Activated T-helper 17 cell treated with anti-CD3 and anti-CD28 coated beads, Interleukin-2, amount 50 U/mL, for 72 hours (primary cell): ENCODE measurements at places on chromosomes 2 and 18.

DNA sequence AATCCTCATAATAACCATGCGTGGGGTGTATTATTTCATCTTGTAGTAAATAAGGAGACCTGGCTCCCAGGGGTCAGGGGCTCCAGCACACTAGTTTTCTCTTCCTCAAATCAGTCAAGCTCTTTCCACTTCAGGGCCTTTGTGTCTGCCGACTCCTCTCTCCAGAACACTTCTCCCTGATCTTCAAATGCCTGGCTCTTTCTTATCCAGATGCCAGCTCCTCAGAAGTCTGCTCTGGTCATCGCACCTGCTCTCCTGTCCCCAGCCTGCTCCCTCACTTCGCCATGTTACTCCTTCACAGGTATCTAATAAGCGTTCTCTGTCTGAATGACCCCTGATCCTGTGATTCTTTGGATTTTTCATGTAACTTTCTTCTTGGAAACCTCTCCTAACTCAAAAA, 62.0 kb downstream of the GYPC start:
- ATAC-seq = no peak

DNA sequence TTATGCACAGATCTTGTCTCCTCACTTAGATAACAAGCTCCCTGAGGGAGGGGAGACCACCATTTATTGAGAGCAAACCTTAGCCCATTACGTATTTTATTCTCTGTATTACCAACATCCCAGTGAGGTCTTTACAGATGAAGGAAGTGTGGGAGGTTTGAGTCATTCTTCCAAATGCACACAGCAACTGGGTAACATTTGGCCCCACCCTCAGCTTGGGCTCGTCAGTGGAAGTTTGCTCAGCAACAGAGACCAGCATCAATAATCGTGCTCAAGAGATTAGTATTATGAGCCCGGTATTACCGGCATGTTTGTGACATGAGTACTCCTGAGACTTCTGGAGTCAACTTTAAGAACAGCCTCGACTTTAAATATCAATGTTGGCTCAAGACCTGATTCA, 168.6 kb downstream of the ETAA1 start:
- ATAC-seq = no peak

GRCh38 chr18:62659698-62660097, 55.6 kb upstream of the PHLPP1 start:
- ATAC-seq = peak; percentile 45

DNA sequence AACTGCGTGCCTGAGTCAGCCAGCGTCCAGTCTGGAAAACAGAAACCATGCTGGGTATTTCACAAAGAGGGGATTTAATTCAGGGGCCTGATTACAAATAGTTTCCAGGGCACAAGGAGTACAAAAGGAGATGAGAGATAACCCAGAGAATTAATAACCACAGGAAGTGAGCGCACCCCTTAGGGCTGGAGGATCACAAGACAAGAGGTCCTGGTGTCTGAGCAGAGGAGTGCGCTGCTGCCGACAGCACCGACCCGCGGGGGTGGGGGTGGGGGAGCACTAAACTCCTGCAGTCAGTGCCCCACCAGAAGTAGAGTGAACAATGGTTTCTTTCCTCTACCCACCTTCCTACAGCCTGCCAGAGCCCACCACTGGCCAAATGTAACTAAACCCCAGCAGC, 20.8 kb upstream of the MAL start:
- no peak for ATAC-seq

GRCh38 chr18:38972571-38972970, 1407.0 kb upstream of the CELF4 start:
- no peak for ATAC-seq

GRCh38 chr18:8987241-8987640, 115.3 kb upstream of the NDUFV2 start:
- ATAC-seq = no peak

- ATAC-seq = no peak
Observed at GRCh38 chr2:74011246-74011645, 26.5 kb downstream of the TET3 start.

DNA sequence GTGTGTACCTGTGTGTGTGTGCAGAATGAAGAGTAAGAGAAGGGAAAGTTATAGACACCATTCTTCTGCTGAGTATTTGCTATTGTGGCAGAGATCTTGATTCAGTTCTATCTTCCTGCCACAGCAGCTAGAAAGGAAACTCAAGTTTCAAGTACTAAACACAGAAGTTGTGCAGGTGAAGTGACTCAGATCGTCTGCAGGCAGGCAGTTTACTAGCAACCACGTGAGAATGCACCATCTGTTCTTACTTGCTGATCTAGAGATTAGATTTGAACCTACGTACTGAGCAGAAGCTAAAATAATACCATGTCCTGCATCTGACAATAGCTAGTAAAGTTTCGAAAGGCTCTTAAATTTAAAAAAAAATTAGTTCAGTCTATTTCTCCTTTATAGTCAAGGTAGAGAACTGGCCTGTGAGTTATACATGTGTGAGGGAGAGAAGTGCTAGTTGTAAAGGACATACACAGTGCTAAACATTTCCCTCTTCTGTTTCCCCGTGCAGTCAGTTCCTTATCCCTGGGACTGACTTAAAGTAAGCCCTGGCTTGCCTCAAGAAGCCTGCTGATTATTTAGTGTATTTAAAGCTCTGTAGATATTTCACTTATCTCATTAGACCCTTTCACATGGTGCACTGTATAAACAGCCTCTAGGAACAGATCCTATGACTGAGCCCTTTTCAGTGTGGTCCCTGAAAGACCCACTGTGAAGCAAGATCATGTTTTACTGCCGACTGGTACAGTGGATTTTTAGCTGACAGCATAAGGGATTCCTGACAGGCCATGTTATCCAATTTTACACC, 45.0 kb downstream of the SLC38A11 start:
- ATAC-seq = peak; percentile 77

DNA sequence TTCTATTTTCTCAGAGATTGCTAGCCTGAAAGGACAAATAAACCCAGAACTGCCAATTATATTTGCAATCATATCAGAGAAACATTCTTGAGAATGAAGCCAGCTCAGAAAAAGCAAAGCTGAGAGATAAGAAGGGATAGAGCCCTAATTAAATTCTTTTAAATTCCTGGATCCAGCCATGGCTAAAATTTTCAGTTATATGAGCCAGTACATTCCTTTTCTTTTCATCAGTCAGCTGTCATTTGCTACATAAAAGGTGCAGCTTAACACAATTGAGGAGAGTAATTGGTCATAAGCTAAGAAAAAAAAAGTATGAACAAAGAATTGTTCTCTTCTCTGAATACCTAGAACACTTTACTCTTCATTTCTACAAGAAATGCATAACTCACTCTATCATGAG, 303.5 kb upstream of the FIGN start:
- no peak for ATAC-seq

- ATAC-seq = no peak
Observed at GRCh38 chr2:173451118-173451517, 96.4 kb downstream of the CDCA7 start.

DNA sequence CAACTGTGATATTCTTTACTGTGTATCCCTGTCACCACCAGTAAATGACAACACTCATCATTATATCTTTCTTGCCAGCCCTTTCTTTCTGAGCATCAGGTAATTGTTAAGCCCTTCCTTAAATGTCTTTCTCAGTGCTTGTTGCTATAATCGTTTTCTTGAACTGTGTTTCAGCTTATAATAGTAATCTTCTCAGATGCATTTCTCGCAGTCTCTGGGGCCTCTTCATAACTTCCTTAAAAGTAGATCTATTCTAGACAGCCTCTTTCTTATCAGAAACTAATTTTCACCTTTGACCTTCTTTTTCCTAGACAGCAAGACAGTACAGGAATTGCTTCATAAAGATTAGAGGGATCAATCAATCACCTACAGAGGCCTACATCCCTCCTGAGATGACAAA, 648.1 kb downstream of the CPS1 start:
- no peak for ATAC-seq

DNA sequence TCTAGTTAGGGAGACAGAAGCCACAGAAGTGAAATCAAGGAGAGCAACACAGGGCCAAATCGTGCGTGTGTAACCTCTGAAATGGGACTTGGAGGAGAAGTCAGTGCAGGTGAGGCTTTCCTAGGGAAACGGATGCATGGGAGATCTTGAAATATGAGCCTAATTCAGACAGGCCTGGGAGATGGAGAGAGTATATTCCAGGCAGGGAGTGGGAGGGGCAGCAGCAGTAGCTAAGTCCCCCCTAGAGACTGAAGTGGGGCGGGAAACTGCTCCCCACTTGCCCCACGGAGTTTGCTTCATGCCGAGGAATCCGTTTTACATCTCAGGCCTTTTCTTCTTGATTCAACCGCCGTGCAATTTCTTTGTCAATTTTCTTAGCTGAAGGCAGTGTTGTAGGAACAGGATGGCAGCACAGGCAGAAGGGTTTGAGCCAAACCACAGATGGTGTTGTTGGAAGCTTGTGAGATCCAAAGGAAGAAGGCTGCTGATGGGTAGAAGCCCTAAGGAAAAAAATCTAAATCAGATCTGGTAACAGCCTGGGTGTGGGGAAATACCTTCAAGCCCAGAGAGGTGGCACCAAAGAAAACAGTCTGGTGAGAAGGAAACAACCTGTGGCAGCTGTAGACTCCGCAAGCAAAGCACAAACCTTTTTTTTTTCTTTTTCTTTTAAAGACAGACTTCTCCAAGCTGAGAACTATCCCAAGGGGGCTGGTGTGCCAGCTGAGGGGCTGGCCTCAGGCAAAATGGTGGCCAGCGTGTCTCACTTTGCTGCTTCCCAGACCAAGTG, 40.2 kb downstream of the EPAS1 start:
- ATAC-seq = no peak

GRCh38 chr18:55988537-55988936, 400.5 kb upstream of the TCF4 start:
- ATAC-seq = no peak
